ENCODE measurements at places on chromosomes 11 and 22.

- DNase-seq = no peak
Observed at GRCh38 chr11:113349528-113349927, 35.1 kb downstream of the TTC12 start.

- DNase-seq = no peak
Observed at GRCh38 chr11:38296211-38296776, 1698.3 kb upstream of the RAG2 start.

DNA sequence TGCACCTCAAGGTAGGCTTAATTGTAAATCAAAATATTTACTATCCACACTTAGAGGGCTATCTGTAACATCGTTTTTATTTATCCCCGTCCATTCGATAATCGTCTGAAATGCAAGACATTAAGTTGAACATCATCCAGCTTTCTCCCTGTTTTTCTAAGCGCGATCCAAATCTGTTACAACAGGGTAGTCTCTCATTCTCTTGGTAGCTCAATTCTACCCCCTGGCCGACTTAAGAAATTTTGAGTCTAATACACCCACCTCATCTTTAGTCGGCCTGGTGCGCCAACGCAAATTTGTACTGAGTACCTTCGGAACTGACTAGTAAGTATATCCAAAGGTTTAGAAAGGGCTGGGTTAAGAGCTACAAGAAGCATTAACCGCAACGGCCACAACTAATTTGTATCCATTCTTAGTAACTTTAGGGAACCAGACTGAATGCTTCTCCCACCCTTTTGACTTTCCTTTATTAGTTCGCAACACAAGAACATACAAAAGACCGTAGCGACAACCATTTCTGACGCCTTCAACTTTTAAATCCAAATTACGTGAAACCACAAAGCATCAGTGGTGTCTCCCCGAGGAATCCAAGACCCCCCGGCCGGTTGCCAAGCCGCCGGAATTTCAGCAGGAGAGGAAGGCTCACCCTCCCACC is 1.0 kb upstream of the ZNF143 start:
- peak; percentile 47 for DNase-seq

DNA sequence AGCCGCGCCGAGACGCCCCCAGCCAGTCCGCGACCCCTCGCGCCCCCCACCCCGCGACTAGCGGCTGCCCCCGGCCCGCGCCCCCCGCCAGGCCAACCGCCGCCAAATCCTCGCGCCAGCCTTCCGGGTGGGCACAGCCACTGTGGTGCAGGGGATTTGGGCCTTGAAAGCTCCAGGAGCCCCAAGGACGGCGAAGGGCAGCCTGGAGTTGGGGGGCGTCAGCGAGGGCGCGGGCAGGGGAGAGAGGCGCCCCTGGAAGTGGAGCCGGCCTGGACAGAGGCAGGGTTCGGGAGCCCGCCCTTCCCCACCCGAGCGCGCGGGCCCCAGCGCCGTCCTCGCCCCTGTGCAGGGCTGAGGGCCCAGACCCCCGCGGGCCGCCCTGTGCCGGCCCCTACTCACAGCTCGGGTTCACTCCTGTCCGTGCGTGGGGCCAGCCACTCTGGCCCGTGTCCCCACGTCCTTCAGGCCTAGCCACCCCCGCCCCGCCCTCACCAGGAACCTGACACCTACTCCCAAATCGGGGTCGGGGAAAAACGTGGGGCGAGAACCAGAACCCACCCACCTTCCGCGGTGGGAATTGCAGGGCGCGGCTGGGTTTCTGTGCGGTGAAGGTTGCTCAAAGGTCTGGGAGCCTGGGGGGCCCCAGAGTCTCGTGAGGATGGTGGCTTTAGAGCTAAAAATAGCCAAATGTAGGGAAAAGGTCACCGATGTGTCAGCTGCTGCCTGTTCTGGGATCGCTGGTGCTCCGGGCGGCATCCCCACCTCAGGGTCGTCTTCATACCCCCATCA is at the start of gene CPT1B:
Gene CPT1B (minus strand): TSS at position 441 of the 789 bp plus-strand sequence. CDS start 512 bp downstream, outside the sequence.
- DNase-seq = no peak

GRCh38 chr22:41240377-41241132 is at the start of gene CHADL:
Gene CHADL (minus strand): TSS chr22:41240931. CDS start chr22:41240881, 50 bp downstream.
- DNase-seq = no peak

DNA sequence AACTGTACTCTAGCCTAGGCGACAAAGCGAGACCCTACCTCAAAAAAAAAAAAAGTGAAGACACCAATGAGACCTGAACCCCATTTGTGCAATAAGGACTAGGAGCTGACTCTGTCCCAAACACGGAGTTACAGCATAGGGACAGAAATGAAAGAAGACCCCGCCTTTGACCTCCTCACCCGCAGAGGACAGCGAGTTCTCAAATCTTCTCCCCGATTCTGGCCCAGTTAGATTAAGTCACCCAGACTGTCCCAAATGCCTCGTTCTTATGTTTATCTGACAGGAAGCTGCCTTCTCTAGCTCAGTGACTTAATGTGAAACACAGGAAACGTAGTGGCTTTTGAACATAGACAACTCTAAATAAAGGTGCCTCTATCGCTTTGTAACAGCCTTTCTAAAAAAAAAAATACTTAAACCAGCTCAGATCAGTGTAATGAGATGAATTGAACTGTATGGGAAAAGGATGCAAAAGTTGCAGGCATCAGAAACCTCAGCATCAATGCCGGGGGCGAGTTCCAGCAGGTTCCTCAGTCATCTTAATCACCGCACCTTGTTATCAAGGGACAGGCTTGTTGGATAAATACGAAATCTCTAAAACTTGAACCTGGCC is 10.6 kb downstream of the MYH9 start:
- DNase-seq = no peak

- DNase-seq = no peak
Observed at GRCh38 chr11:79196950-79197349, 243.9 kb downstream of the TENM4 start.

- DNase-seq = no peak
Observed at GRCh38 chr22:21703684-21704316, 31.8 kb downstream of the YPEL1 start.

- DNase-seq = no peak
Observed at GRCh38 chr11:123853038-123853437, 32.4 kb downstream of the TMEM225 start.

DNA sequence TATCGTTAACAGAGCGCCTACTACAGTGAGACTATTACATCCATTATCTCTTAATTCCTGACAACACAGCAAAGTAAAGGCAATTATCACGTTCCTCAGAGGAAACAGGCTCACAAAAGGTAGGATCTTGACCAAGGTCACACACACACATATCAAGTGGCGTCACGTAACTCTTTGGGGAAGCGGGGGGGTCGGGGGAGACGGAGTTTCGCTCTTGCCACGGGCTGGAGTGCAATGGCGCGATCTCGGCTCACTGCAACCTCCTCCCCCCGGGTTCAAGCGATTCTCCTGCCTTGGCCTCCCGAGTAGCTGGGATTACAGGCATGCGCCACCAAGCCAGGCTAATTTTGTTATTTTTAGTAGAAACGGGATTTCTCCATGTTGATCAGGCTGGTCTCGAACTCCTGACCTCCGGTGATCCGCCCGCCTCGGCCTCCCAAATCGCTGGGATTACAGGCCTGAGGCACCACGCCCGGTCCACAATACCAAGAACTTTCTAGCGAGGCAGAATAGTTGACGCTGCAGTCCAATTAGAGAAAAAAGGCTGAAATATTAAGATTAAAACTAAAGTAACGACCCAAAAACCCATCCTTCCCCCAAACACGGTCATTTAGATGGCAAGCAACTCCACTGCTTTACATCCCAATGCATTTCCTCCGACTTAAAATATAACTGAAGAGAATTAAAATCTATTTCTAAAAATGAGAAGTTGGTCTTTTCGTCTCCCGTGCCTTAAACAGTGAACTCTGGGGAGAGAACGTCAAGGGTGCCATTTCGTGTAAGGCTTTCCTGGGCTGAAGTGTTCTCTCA is 1.2 kb downstream of the DDX17 start:
- DNase-seq = peak; percentile 32

- DNase-seq = no peak
Observed at GRCh38 chr11:37442576-37442975, 844.5 kb upstream of the RAG2 start.

- peak; percentile 6 for DNase-seq
Observed at GRCh38 chr22:30890686-30891442, 77.7 kb downstream of the MORC2 start.

- DNase-seq = no peak
Observed at GRCh38 chr11:21838427-21838826, 354.5 kb upstream of the ANO5 start.

- DNase-seq = no peak
Observed at GRCh38 chr11:121265586-121265985, 27.0 kb upstream of the SC5D start.

DNA sequence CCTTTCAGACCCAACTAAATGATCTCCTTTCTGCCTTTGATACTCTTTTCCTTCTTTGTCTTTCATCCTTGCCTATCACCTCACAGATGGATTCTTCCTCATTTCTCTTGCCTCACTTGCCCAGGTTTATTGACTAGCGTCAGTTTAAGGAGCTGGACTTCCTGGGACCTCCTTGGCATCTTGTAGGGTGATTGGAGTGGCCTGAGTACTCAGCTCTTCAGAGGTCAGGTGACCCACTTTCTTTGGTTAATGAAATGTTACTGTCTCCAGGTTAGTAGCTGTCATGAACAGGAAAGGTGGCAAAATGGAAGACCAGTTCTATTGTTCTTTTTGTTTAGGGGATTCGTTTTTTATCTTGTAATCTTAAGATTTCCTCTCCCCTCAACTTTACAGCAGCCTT is 4.6 kb upstream of the BACE1-AS start:
- DNase-seq = no peak

DNA sequence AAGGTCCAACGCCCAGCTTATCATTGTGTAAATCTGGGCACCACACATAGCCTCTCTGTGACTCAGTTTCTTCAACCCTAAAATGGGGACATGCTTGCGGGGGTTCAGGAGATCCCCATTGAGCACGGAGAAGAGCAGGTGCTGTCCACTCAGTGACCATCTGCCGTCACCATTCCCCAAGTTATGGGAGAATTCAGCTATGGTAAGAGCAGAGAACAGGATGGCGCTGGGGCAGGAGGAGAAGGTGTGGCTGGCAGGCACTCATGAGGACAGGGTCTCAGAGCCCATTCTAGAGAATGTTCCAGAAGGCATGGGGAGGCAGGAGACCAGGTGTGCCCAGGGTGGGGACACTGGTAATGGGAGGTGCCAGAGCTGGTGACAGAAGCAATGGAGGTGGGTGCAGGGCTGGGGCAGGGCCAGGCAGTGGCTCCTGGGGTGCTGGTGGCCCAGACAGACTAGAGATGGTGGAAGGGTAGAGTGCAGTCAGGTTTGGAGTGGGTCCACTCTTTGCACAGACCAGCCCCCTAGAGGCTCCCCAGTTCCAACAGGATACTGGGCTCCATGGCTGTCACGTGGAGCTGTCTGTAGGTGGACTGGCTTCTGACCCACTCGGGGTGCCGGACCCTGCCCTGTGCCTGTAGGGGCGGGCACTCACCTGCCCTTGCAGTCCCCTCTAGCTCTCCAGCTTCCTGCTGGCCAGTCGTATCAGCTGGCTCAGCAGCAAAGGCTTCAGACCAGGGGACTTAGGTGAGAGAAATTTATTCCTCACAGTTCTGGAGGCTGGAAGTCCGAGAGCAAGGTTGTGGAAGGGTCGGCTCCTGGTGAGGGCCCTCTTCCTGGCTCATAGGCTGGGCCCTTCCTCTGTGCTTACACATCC is 84.7 kb downstream of the CDKN1C start:
- DNase-seq = no peak

GRCh38 chr11:132914600-132914999 is 617.7 kb downstream of the OPCML start:
- no peak for DNase-seq

DNA sequence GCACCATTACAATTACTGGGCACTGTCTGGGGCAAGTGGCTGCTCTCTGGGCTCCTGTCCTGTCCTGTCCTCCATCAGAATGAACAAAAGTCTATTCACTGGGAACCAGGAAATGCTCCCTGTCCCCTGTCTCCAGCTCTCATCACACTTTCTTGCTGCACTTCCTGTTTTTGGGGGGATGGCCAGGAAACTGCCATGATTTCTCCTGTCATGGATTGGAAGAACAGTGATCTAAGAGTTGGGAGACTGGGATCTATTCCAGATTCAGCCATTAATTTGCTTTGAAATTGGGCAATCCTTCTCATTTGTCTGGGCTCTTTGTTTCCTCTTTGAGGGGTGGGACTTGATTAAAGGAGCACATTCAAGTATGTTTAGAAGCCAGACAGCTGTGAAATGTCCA is 61.4 kb upstream of the KIRREL3 start:
- no peak for DNase-seq

DNA sequence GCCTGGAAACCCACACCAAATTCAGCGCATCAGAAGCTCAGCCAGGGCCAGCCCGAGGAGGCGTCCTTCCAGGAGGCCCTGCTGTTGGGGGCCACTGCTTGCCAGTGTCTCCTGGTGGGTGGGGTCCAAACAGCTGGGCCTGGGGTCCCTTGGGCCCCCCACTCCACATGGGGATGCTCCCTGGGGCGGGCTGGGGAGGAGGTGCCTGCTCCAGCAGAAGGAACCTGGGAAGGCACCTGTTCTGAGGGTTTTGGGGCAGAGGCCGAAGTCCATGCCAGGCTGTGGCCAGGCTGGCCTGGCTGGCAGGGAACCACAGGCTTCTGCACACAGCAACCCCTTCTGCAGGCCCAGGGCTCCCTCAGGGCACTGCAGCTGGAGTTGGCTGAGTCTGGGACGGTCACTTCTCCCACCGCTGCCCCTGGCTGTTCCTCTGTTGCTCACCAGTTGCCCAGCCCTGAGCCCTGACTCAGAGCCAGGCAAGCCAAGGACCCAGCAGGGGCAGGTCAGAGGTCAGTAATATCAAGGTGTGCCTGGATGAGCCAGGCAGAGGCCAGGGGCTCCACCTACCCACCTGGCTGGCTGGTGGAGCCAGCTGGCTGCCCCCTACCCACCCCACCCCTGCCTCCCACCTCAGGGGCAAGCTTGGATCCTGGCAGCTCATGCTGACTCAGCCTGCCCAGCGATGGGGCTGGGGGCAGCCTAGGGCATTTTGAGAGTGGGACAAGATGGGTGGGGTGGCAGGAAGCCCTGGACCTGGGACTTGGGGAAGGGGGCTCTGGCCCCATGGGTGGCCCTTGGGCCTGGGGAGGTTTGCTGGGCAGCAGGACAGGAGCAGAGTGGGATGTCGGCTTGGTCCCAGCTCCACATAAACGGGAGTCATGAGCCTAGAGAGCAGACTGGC is 12.0 kb upstream of the PHLDA2 start:
- no peak for DNase-seq

GRCh38 chr22:30572840-30573593 is 1.4 kb downstream of the GAL3ST1 start:
- DNase-seq = no peak

GRCh38 chr11:31816468-31817053 is 5.4 kb upstream of the PAX6 start:
- no peak for DNase-seq

GRCh38 chr11:41458641-41459040 is 811 bp downstream of the LRRC4C start:
- DNase-seq = no peak
